Gastroesophageal sphincter (tissue), 4 donors: ENCODE measurements at places on chromosomes 5 and 9. TPM values are rescaled to one million over a fixed set of nuclear protein-coding genes. Genes with fewer than 3 reads are reported as not detected.

DNA sequence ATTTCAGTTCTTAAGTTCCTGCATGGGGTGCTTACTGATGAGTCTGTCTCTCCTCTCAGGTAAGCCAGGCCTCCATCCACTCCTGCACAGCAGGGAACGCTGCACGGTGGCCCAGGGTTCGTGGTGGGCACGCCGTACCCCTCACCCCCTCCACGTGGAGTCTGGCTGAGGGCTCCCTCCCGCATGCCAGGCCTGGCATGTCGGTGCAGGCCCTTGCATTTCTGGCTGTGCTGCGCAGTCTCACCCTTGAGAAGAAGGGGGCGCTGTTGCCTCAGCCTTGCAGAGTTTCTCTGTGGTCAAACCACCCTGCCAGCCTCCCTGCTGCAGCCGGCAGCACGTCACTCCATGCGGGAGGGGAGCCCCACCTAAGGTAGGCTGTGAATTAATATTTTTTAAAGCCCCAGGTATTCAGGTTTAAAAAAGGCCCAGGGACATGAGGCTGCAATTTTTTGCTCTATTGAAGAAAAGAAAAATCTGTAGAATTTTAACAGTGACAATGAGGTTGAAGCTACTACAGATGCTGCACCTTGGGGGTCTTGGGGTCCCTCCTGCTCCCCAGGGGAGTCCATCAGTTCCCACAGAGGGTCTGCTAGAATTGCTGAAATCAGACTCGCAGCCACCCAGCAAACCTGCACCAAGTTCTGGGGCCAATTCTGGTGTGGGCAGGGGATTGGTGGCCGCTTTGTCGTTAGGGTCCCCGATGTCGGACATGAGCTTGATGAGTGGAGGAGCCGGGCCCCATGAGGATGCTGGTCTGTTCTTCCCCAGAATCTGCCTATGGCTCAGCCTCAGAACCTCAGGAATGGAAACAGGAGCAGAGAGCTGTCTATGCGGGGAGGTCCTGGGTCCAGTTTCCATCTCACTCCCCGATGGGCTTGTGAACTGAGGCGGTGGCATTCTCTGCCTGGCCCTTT lies 52.6 kb downstream of the TENT4A start:
- peak; percentile 46 for ATAC-seq

CLIC3 gene
- total RNA-seq = 5.4 TPM

GRCh38 chr5:124866355-124867136 lies 120.1 kb upstream of the ZNF608 start:
- ATAC-seq = no peak

DNA sequence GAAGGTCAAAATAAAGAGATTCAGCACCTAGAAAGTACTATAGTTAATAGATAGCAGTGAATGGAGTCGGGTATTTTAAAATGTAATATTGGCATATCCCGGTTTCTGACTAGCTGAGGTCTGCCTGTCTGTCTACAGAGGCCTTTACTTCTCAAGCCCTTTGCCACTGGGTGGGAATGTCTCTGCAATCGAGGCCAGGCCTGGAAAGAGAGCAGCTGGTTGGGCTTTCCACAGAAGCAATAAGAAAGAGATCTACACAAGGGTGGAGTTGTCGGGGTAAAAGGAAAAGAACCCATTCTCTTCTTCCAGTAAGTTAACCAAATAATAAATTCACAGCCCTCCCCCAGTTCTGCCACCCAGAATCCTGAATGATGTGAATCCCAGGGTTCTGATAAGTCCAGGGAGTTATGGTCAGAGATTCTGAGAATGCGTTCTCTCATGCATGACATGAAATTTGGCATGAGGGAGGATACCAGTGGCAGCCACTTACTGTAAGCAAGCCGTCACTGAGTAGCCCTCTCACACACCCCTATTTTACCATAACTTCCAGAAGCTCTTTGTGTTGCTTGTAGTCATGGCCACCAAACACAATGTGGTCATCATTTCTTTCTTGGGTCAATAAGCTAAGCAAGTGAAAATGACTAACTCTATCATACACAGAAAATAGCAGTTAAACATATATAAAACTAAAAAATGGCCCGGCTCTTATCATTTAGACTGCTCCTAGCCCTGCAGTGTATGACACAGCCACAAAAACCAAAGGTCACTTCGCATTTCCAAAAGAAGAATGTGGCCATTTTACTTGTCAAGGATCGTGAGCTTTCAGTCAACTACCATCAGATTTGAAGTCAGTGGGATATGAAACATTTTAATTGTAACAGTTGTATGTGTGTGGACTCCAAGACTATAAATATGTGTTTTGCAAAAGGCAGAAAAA lies 185.0 kb downstream of the GLIS3 start:
- no peak for ATAC-seq

- ATAC-seq = no peak
These were observed 81.2 kb upstream of the MIER3 start for GRCh38 chr5:57033103-57033502.

DNA sequence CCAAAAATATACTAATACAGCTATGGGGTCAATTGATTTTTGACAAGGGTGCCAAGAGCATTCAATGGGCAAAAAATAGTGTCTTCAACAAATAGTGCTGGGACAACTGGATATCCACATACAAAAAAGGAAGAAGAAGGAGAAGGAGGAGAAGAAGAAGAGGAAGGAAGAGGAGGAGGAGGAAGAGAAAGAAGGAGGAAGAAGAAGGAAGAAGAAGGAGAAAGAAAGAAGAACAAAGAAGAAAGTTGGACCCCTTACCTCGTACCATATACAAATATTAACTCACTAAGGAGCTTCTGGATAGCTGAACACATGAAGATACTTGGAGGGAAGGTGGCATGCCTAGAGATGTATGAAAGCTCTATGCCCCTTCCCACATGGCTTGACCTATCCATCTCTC lies 17.2 kb upstream of the DELE1 start:
- no peak for ATAC-seq

GRCh38 chr5:126014676-126015075 lies 408.5 kb upstream of the GRAMD2B start:
- ATAC-seq = no peak

SPINK13 gene
- total RNA-seq = not detected

DNA sequence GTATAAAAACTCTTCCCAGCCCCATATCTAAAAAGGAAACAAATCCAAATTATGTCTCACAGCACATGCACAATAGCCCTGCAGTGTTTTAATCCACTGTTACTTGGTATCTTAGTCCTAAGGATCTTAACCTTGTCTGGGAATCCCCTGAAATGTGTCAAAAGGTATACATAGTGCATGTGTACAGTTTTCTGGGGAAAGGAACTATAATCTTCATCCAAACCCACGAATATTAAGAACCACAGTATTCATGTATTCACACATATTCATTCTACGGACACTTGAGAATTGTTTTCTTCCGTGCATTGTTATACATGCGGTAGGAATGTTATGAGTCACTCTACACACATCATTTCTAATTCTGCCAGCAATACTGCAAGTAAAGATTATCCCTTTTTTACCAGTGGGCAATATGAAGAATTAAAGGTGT lies 47.8 kb upstream of the SNX2 start:
- ATAC-seq = no peak

GRCh38 chr9:97924386-97924785 lies 2.1 kb upstream of the TRMO start:
- no peak for ATAC-seq

FAM169A gene
- total RNA-seq = 3.4 TPM

HMCN2 gene
- total RNA-seq = 18.8 TPM

GRCh38 chr5:100898504-100899346 lies 4.4 kb downstream of the ST8SIA4 start:
- ATAC-seq = no peak

- no peak for ATAC-seq
These were observed 22.3 kb upstream of the TTLL11 start for GRCh38 chr9:122115176-122116035.

CDH12 gene
- total RNA-seq = not detected

GRCh38 chr9:69400470-69400869 lies 75.5 kb downstream of the ENTREP1 start:
- no peak for ATAC-seq

DNA sequence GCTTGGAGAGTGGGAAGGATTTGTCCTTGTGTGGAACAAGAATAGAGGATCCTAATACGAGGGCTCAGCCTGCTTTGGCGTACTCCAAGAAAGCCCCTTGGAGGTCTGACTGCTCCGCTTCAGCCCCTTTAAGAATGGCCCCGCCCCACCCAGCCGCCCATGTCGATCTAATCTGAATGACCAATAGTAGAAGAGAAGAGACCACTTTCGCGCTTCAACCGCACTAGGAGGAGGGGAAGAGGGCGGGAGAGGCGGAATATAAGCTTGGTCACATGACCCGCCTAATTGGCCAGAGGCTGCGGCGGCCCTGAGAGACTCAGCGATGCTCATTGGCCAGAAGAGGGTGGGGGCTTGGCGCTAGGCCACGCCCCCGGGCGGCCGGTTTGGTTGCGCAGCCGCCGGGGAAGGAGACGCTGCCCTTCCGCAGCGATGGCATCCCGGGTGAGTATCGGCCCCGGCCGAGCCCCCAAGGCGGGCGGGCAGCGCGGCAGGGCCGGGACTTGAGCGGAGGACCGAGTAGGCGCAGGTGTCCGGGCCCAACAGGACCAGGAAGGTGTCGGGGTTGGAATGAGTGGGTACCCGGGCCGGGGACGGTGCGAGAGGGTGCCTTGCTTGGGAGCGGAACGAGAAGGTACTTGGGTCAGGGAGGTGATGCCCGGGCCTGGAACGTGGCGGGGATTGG lies at the start of gene MIGA2:
Gene MIGA2 (plus strand): TSS at position 386 of the 682 bp plus-strand sequence. CDS start 3,969 bp downstream, outside the sequence.
- ATAC-seq = peak; percentile 99

DNA sequence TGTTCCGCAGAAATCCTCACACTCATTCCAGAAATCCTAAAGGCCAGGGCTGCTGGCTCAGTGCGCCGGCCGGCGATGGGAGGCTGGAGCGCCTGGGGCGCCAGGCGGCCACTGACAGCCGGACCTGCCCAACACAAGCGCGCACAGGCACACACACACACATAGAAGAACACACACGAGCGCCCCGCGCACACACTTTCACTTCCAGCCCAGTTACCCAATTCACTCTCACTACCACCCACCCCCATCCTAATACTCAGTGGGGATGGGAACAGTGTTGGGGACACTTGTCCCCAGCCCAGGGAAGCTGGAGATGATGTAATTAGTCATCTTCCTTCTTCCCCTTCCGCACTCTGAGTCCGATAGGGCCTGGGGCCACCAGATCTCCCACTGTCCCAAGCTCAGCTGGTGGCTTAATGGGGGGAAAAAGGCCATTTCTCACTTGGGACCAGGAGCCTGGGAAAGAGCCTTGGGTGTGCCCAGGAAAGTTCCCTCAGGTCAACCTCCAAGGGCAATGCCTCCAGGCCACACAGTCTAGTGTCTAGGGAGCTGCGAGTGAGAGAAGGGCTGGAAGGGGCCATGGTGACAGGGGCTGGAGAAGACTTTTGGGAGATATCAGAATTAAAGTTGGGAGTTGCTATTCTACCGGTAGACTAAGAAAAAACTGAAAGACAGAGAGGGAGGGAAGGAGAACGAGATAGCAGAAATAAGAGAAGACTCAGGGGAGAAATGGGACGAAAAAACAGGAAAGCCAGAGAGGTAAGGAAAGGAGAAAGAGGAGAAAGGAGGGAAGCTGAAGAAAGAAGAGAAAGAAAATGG lies 1.7 kb downstream of the EBF1 start:
- ATAC-seq = no peak

- no peak for ATAC-seq
These were observed 1.3 kb downstream of the EEIG1 start for GRCh38 chr9:127979333-127980059.

DNA sequence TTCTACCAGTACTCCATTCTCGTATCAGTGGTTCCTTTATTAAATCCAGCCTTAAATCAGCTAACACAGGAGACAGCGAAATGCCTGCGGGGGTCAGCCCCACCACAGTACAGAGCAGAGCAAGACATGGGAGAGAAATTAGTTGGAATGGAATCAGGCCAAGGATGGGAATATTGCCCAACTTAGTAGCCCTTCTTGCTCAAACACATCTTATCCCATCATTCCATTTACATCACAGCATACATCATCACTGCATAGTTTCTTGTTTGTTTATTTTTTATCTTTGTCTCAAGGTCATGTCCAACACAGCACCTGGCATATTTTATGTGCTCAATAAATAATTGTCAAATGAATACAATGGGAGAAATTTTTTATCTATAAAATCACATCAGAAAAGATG lies 34.3 kb upstream of the DAB2 start:
- no peak for ATAC-seq

- ATAC-seq = no peak
These were observed 69.7 kb upstream of the TNPO1 start for GRCh38 chr5:72746736-72747135.

GRCh38 chr9:34335376-34335775 lies 6.0 kb downstream of the NUDT2 start:
- no peak for ATAC-seq

TSLP gene
- 1.3 TPM for total RNA-seq

- no peak for ATAC-seq
These were observed 732 bp upstream of the MCIDAS start for GRCh38 chr5:55227664-55228430.
